T follicular helper cell (primary cell): ENCODE measurements at places on chromosomes 4 and X.

GRCh38 chrX:54043541-54044125 lies 640 bp downstream of the PHF8 start:
- peak; percentile 15 for DNase-seq

- DNase-seq, result no peak
Measured at GRCh38 chr4:72022553-72022952, 9.2 kb upstream of the NPFFR2 start.

- no peak for DNase-seq
Measured at GRCh38 chrX:154549766-154550165, 2.3 kb downstream of the IKBKG start.

DNA sequence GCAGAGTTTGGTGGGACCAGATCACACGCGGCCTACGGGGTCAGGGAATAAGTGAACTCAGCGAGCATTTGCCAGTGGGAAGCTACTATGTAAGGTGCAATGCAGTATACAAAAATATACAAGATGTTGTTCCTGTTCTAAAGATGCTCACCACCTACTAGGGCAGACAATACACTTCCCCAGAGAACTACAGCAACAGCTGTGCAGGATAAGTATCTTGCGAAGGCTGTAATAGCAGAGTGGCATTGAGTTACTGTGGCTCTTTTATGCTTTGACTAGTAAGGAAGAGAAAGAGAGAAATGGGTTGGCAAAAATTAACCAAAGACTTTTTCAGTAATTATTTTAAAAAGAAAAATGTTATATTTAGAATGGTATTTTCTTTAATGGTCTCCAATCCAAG lies 61.2 kb downstream of the CDS1 start:
- DNase-seq, result no peak

GRCh38 chrX:19747652-19748610 lies 139.5 kb downstream of the SH3KBP1 start:
- DNase-seq, result peak; percentile 70

DNA sequence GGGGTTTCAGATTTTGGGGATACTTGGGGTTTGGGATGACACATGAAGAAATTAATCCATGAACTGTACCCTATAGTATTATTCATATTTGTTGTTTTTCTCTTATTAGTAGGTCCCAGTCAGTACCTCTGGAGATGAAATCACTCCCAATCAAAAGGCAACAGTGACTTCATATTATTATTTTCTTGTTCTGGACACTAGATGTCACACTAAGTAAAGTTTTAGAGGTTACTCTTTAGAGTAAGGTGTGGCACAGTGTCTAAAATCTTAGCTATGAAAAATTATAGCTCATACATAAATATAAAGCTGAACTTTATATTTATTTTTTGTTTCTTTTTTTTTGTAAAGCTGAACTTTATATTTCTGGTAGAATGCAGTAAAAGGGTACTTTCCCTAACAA lies 35.1 kb downstream of the FAM114A1 start:
- no peak for DNase-seq

DNA sequence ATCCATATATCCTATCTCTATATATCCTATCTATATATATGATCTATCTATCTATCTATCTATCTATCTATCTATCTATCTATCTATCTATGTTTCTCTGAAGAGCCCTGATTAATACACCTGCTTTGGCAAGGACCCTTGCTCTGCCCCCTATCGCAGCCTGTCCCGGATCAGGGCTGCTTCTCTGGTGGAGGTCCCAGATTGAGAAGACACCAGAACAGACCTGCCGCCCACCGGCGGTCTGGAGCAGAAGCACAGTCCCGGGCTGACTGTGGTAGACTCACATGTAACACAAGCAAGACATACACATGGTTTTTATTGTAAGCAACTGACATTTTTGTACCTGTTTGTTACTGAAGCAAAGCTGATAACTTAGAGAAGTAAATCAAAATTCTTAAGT lies 52.8 kb downstream of the ING2 start:
- DNase-seq, result no peak

DNA sequence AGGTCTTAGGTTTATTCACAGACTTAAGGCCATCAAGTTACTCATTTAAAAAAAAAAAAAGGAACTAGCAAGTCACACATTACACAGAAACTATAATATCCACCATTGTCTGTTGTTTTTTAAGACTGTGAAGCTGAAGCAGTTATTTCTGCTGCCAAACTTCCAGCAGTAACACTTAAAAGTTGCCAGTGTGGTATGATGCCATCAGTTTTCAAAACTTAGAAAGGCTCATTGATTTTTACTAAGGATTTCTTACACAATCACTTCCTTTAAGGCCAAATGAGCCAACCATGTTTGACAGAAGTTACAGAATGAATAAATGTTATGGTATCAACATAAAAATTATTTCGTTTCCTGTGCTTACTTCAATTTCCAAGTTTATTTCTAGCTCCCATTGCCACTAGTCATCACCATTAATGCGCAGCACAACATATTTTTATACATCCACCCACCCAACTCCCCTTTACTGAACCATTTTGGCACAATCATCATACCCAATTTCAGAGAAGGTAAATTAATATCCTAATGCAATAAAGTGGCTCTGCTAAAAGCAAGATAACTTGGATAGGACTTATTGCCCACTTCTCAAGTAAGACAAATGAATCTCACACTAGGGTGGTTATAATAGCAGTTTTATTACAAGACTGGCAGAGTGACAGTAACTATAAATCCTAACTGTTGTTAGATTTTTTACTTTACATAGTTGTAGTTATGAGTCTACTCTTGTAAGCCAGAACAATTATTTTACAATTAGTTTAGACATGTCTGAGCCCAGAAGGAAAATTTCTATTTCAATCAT lies 13.1 kb downstream of the PDGFC start:
- DNase-seq, result no peak

DNA sequence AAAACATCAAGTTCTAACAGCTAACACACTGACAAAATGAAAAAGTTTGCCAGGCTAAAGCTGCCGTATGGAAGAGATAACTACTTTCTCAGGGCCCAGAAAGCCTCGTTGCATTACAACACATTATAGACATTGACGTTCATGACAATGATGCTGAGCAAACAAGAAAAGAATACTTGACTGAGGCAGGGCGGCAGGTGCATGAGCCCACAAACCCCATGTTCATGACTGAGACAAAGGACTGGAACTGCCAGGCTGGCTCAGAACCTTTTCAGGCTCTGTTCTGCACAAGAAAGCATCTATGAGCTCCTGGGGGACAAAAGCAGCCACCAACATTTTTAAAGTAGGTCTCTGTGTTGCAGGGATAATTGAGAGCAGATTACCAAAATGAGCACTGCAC lies 13.6 kb downstream of the TLR6 start:
- DNase-seq, result no peak

DNA sequence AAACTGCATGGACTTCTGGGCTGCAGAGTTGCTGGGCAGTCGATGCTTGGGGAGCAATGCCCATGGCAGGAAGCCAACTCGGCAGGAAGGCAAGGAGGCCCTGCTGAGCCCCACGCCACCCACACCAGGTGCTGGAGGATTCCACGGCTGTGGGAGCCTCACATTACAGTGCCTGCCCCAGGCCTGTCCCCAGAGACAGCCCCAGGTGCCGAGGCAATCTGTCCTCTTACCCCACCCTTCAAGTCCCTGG lies 53.9 kb downstream of the HMX1 start:
- DNase-seq, result no peak

- no peak for DNase-seq
Measured at GRCh38 chr4:38113132-38113531, 152.9 kb downstream of the PTTG2 start.

GRCh38 chrX:132916349-132916748 lies 42.1 kb downstream of the HS6ST2 start:
- no peak for DNase-seq

DNA sequence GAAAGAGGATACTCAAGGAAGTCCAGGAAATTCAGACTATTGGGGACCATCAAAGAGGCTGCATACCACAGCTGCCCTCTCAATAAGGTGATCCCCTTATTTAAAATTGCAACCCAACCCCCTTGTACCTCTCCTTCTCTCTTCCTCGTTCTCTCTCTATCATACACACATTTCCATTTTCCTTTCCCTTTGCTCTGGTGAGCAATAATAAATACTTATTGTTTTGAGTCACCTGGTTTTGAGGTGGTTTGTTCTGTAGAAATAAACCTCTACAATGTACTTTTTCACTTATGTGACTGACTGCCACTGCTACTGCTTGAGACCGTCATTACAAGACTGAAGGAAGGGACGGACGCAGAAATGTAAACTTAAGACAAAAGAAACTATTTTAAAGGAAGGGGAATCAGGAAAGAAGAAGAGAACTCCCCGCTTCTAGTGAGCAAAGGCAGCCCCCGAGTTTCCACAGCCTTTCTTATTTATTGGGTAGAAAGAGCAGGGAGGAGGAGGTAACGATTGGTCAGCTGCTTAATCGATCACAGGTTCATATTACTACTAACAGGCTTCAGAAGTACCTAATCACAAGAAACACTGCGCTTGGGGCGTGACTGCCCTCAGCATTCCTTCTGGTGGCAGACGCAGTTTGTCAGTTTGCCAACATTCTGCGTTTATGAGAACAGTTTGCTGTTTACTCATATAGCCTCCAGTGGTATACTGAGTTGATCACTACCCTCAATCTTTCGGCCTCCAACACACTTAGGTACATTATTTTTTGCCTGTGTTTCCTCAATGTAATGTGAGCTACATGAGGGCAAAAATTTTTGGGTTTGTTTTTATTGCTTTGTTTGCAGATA lies 16.9 kb upstream of the TMEM165 start:
- no peak for DNase-seq

- DNase-seq, result no peak
Measured at GRCh38 chrX:78759081-78759480, 11.6 kb downstream of the LPAR4 start.

GRCh38 chrX:107118322-107119147 lies at the start of gene RBM41:
RBM41 (minus strand) TSS chrX:107118822; CDS start chrX:107118773, 49 bp downstream.
- peak; percentile 65 for DNase-seq

GRCh38 chr4:26737385-26737784 lies 123.3 kb upstream of the STIM2 start:
- DNase-seq, result no peak

DNA sequence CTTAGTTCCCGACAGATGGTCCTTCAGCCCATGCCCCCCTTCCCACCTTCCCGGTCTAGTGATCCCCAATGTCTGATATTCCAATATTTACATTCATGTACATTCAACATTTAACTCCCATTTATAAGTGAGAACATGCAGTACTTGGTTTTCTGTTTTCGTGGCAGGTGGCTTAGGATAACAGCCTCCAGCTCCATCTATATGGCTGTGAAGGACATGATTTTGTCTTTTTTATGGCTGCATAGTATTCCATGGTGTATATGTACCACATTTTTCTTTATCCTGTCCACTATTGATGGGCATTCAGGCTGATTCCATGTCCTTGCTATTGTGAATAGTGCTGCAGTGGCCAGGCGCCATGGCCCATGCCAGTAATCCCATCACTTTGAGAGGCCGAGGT lies 13.8 kb downstream of the RBM10 start:
- DNase-seq, result no peak

GRCh38 chr4:174212061-174212460 lies 71.4 kb downstream of the FBXO8 start:
- DNase-seq, result no peak

GRCh38 chrX:43333543-43333942 lies 322.6 kb upstream of the MAOA start:
- DNase-seq, result no peak

DNA sequence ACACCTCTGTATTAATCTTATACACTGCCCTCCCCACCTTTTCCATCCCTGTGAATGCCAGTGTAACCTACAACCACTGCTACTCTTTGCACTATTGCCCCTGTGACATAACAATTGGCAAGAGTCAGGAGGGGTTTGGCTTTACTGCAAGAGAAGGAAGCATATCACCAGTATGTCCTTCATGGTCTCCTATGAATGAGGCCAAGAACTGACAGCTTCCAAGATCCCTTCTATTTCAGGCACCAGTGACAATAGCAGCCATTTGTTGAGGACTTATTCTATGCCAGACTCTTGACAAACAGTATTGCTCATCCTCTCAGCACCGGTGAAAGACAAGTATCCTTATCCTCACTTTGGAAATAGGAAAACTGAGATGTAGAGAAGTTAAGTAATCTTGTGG lies 363.9 kb downstream of the MID1IP1 start:
- no peak for DNase-seq

GRCh38 chrX:41291309-41291708 lies 42.7 kb upstream of the DDX3X start:
- no peak for DNase-seq

DNA sequence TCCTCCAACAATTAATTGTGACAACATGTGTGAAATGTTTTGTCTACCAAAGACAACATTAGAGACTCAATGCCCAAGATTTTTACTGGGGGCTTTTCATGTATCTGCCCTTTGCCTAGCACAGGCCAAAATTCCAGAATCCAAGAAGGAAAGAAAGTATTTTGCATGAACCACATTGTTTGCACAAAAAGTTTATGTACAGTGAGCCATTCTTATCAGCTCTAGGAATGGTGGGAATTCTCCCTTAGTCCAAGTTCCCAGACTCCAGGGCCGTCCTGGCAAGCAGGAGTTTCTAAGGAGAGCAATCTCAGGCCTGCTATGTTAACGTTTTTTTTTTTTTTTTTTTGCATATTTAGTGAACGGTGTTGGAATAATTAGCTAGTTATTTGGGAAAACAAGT lies 21.6 kb downstream of the GPRASP1 start:
- no peak for DNase-seq

DNA sequence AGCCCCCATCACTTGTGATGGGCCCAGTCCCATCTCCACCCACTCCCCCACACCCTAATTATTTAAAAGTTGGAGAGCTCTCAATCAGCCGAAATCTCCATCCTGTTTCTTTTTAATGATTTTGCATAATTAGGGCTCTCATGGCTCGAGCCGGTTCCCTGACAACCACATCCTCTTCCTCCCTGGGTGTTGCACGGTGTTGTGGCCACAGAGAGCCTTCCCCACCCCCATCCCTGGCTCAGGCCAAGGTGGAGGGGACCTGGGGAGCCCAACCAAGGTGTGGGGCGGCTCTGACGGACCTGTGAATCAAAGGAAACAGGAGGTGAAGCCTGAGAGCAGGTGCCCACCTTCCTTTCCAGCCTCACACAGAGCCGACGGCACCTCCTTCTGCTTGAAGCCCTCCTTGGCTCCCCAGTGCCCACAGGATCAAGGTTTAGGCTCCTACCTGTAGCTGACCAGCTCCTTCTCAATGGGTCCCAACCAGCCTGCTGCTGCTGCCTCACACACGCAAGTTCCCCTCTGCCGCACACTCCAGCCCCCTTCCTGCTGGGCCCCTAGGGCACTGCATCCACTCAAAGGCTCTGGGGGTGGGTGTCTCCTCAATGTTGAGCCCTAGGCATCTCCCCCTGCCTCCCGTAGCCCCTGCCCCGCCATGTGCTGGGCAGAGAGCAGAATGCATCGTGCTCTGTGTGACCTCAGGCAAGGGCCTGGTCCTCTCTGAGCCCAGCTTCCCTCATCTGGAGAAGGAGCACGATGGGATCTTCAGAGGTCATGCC lies 68.7 kb downstream of the WFS1 start:
- DNase-seq, result no peak
